Activated naive CD8-positive, alpha-beta T cell treated with anti-CD3 and anti-CD28 coated beads for 36 hours (primary cell): ENCODE measurements at places on chromosomes 12 and 14. TPM values are rescaled to one million over a fixed set of nuclear protein-coding genes. Genes with fewer than 3 reads are reported as not detected.
A peak's percentile ranks its signal among the peaks of the same experiment; 100 is the strongest.

Gene NTS
- not detected for total RNA-seq

Gene KRT74
- not detected for total RNA-seq

- DNase-seq = peak; percentile 45
These were observed 268.0 kb downstream of the BTG1 start for GRCh38 chr12:91877456-91878235.

DNA sequence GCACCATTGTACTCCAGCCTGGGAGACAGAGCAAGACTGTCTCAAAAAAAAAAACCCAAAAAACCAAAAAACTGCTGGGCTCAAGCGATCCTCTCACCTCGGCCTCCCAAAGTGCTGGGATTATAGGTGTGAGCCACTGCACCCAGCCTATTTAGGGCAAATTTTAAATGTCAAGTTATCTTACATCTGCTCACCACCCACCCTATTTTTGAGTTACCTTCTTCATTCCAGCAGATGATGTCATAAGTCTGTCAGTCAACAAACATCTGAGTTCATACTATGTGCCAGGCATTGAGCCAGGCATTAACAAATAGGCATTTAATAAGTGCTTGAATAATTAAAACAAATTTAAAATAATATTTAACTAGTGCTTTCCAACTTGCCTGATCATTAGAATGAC, 21.5 kb downstream of the BATF start:
- no peak for DNase-seq

DNA sequence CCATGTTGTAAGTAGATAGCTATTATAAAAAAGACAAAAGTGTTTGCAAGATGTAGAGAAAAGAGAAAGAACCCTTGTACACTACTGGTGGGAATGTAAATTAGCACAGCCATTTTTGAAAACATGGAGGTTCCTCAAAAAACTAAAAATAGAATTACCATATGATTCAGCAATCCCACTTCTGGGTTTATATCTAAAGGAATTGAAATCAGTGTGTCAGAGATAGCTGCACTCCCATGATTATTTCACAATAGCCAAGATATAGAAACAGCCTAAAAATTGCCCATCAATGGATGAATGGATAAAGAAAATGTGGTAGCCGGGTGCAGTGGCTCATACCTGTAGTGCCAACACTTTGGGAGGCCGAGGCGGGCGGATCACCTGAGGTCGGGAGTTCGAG, 9.2 kb downstream of the PSMC6 start:
- no peak for DNase-seq

- no peak for DNase-seq
These were observed 107.2 kb downstream of the UNC79 start for GRCh38 chr14:93537951-93538350.

DNA sequence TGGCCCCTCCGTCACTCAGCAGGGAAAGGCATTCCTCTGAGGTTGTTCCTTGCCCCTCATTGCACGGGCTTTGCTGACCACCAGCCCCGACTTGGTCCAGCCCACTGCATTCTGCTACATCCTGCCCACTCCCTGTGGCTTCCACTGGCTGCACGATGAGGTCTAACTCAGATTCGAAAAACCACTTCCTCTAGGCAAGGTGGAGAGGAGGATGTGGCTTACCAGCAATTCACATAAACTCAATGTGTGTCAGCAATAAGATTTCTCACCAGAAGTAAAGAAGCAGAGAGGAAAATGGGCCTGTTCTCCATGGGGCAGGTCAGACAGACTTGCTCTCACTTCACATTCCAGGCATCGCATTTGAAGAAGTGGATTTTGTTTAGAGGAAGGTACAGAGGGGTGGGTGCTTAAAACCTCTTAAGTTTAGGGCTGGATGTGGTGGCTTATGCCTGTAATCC, 14.7 kb downstream of the GPR68 start:
- peak; percentile 74 for DNase-seq

DNA sequence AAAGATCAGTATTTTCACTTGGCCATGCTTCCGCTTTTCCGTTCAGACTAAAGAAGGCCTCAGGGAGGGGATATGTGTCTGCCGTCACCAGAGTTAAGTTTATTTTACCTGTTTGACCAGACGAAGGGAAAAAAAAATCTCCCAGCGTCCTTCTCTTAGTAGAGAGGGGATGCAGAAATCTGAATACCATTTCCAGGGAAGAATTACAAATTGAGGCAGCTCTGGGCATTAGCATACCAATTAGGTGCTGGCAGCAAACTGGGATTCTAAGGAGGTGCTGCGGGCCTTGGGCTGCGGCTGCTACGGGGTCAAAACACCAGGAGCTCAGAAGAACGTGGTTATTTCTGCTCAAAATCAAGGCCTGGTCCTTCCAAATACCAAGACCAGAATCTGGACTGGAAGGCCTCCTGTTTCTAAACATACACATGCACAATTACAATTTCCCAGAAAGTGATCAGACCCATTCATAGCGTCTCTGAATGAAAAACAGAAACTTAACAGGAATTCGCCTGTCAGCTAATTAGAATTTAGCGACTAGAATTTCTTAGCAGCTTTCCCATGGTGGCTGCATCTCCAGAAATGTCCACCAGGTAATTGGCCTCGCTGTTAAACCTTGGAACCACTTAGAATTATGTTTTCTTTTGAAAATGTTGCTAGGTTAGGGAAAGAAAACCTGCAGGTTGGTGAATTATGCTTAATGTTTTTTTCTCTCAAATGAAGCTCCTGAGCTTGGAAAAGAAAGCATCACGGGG, 617.0 kb downstream of the VRK1 start:
- no peak for DNase-seq

DNA sequence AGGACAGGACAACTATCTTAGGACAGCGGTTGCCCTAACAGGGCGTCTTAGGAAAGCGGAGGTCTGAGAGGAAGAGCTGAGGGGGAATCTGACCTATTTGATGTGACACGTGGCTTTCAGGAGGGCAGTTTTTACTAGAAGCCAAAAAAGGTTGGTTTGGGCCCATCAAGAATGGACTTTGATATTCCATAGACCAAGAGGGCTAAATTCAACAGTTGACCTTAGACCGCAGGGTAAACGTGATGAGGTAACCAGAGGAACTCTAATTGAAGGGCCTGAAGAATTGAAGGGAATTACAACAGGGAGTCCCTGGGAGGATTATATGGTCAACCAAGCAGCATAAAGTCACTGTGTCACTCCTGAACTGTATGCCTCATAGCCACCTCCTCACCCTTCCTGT, 11.5 kb downstream of the C1S start:
- DNase-seq = no peak

- DNase-seq = peak; percentile 83
These were observed at the start of gene NIN for GRCh38 chr14:50830932-50831725. NIN (minus strand) TSS chr14:50831162; CDS start chr14:50822056, 9,106 bp downstream.

- DNase-seq = no peak
These were observed 31.7 kb downstream of the DGLUCY start for GRCh38 chr14:91145391-91146160.

GRCh38 chr14:86683561-86683960, 1153.6 kb downstream of the FLRT2 start:
- DNase-seq = no peak

DNA sequence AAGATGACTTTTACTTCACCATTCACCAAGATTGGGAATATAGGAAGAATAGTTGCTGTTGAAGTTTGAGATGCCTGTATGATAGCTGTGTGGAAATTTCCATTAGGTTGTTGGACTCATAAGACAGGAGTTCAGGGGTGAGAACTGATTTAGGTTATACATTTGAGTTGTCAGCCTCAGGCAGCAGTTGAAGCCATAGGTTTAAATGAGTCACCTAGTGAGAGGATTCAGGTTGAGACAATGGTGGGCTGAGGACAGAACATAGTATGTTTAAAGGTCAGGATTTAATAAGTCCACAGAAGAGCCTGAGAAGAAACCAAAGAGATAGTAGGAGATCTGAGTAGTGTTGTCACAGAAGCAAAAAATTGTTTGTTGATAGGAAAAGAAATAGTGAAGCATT, 63.6 kb upstream of the MON2 start:
- DNase-seq = peak; percentile 6

GRCh38 chr12:91868054-91868453, 277.6 kb downstream of the BTG1 start:
- no peak for DNase-seq

- no peak for DNase-seq
These were observed 263.1 kb downstream of the CEP128 start for GRCh38 chr14:80678436-80678835.

DNA sequence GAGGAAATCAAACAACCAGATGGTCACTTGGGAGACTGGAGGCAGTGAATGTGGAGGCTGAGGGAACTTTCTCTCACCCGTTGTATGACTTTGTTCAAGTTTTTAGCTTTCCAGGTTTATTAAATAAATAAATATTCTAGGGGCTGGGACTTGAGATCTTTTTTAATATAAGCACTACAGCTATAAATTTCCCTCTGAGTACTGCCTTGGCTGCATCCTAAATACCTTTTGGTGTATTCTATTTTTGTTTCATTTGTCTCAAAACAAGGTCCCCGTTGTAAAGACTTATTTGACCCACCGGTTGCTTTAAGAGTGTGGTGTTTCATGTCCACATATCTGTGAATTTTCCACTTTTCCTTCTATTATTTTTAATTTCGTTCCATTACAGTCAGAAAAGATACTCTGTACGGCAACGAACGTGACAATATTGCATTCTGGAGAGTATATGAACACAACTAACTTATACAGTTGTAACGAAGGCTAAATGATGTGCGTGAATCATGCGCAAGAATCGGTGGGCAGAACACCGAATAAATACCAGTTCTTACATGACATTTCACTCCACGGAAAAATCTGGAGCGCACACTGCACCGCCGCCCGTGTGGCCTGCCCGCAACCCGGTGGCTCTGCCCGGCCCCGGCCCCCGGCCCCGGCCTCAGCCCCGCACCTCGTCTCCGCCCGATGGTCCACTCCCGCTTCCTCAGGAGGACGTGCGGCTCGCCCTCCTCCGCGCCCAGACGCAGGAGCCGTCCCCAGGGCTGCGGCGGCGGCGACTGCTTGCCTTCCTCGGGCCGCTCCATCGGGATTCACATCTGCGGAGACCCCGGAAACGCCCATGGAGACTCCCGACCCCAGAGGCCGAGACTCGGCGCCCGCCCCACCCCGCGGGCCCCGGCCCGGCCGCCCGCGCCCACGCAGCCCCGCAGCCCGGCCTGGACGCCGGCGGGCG, 602 bp downstream of the CHFR start:
- DNase-seq = peak; percentile 30

- DNase-seq = no peak
These were observed 8.6 kb downstream of the SPRYD4 start for GRCh38 chr12:56476972-56477432.
